Right ventricle myocardium superior (tissue), 1 donor: ENCODE measurements at places on chromosomes 3 and 15. TPM values are rescaled to one million over a fixed set of nuclear protein-coding genes. Genes with fewer than 3 reads are reported as not detected.

The PRR23B gene
- not detected for total RNA-seq

The KBTBD13 gene
- 9.4 TPM for total RNA-seq

The LDHAL6B gene
- total RNA-seq = not detected

The HTR3E gene
- not detected for total RNA-seq

The TMEM158 gene
- 0.48 TPM for total RNA-seq

DNA sequence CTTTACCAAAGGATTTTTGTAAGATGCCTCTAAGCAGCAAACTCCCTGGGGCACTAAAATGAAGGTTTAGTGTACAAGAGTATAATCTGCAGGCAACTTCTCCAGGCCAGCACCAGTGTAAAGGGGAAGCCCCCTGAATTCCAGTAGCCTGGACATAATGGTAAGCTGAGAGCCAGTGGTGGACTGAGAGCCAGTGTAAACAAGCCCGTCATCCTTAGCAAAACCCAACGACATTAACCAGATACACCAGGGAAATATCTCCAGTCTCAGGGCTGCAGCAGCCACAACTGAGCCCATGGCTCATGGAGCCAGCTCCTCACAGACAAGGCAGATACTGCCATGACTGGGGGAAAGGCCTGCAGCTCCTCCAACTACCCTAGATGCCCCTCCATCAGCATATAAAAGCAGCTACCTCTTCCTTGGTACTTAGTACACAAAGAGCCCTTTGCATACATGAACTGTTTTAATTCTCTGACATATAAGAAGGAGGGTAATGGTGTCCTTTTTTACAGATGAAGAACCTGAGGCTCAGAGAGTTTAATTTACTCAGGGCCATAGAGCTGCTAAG is 21.7 kb downstream of the PARP16 start:
- no peak for DNase-seq

DNA sequence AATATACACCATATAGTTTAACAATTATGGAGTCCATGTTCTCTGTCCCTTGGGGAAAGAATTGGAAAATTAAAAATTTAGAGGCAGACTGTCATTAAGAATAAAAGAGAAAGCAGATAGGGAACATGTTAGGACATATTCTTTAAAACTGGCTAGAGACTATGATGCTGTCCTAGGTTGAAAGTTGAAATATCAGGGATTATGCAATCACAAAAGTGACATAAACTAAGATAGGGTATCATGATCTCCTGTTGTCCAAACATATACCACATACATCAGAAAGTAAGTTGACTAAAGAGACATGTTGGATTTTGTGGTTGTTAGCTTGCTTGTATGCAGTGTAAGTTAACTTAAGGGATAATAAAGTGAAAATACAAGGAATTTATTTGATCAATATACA is 9.9 kb upstream of the EID1 start:
- no peak for DNase-seq

GRCh38 chr3:159733194-159733860 is 255.3 kb upstream of the IL12A start:
- no peak for DNase-seq

DNA sequence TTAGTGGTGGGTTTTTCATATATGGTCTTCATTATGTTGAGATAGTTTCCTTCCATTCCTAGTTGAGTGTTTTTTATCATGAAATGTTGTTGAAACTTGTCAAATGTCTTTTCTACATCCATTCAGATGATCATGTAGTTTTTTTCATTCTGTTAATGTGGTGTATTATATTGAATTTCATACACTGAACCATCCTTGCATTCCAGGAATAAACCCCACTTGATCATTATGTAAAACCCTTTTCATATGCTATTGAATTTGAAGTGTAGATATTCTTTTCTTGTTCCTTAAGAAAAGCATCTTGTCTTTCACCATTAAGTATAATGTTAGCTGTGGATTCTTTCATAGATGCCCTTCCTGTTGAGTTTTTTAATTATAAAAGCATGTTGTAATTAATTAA is 42.9 kb downstream of the PIAS1 start:
- no peak for DNase-seq

- no peak for DNase-seq
Measured at GRCh38 chr15:45801543-45801942, 166.7 kb downstream of the SQOR start.

- DNase-seq = no peak
Measured at GRCh38 chr3:105806359-105806758, 62.5 kb downstream of the CBLB start.

DNA sequence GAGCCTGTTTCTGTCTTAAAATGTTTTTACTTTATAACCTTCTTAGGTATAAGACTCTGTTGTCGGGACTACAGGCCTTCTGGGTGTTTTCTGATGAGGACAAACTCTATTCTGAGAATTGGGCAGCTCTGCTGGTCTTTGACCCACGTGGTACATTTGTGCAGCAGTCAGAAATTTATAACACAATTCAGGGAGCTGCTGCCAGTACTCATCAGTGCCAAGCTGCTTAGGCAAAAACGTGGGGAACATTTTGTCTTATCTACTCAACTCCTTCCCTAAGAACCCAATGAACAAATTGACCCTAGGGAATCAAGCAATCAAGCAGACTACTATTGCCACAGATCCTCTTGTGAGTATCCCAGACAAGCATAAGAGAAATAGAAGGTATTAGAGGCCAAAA is 180.7 kb upstream of the PDZRN3 start:
- DNase-seq = peak; percentile 77
